Suppressor macrophage treated with lipopolysaccharide for 1 hour (primary cell): ENCODE measurements at places on chromosomes 11 and 22.
A peak's percentile ranks its signal among the peaks of the same experiment; 100 is the strongest.

- DNase-seq, result peak; percentile 73
Observed at GRCh38 chr22:45246060-45246985, 5.6 kb upstream of the KIAA0930 start.

- peak; percentile 93 for DNase-seq
Observed at GRCh38 chr11:46361283-46362155, 14.3 kb downstream of the DGKZ start.

GRCh38 chr11:121417055-121417551 is 35.0 kb upstream of the SORL1 start:
- DNase-seq, result peak; percentile 86

DNA sequence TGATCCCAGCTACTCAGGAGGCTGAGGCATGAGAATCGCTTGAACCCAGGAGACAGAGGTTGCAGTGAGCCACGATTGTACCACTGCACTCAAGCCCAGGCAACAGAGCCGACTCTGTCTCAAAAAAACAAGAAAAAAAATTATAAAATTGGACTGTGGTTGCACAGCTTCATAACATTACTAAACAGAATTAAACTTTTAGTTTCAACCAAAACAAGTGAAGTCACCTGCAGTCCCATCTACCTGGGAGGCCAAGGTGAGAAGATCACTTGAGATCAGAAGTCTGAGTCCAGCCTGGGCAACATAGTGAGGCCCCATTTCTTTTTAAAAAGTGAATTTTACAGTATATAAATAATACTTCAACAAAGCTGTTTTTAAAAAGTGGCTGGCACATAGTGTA is 47.8 kb upstream of the CD5 start:
- no peak for DNase-seq

DNA sequence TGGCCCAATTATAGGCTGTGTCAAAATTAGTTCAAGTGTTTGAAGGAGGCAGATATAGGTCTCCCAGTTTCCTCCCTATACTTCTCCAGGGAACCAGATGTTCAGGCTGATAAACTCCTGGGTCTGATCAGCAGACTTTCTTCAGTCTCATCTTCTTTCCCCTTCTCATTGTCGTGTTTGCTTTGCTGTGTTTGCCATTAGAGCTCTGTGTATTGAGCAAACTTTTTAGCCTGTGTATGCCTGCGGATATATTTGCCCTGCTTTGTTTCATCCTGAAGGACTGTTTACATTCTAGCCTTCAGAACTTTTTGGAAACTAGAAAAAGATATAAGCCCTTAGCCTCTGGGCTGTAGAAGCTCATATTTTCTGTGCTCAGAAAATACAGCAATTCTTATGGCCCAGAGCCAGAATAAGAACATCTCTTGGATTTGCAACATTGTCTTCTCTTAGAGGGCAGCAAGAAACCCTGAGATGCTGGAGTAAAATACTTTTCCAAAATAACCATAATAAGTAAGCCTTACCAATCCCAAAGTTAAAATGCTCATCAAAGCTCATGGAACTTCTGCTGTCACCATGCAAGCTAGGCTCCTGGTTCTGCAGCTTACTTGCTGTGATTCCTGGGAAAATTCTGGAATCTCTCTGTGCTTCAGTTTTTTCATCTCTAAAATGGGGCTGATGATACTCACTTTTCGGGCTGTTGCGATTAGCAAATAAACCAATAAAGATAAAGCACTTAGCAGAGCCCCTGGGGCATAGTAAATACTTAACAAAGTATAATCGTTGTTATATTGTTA is 34.1 kb upstream of the ME3 start:
- DNase-seq, result no peak

DNA sequence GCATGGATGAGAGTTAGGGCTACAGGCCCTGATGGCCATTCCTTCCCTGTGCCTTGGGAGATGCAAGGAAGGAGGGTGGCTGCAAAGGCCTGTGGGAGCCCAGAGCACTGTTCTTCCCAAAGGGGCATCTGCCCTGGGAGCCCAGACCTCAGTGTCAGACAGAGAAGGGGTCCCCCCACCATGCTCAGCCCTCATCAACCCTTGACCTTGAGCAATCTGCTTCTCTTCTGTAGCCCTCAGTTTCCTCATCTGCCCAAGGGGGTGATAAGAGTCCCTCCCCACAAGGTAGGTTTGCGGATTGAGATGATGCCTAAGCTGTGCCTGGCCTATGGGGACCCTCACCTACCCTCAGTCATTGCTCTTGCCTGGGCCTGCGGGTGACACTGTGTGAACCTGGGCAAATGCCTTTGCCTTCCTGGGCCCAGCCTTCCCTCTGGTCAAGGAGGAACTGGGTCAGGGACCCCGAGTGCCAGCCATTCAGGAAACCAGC is 47.5 kb downstream of the IGLL5 start:
- DNase-seq, result no peak

DNA sequence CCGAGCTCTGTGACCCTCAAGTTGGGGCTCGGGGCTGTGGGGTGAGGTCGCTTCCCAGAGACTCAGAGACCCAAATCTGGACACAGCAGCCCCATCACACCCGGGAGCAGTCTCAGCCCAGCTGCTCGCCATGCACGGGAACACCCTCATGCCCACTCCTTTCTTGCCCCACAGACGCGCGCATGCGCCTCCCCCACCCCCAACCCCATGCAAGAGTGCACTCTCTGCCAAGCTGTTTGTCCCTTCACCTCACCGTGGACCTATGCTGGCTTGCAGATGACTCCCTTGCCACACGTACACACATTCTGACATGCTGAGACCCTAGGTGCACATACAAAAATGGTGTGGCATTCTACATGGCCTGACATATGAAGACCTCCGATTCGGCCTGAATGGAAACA is 478 bp upstream of the CD248 start:
- peak; percentile 47 for DNase-seq

- DNase-seq, result peak; percentile 1
Observed at GRCh38 chr11:105790840-105791239, 181.0 kb downstream of the GRIA4 start.

GRCh38 chr11:58691675-58692074 is 40.1 kb downstream of the GLYAT start:
- no peak for DNase-seq
